ENCODE measurements at places on chromosomes 4 and X.

DNA sequence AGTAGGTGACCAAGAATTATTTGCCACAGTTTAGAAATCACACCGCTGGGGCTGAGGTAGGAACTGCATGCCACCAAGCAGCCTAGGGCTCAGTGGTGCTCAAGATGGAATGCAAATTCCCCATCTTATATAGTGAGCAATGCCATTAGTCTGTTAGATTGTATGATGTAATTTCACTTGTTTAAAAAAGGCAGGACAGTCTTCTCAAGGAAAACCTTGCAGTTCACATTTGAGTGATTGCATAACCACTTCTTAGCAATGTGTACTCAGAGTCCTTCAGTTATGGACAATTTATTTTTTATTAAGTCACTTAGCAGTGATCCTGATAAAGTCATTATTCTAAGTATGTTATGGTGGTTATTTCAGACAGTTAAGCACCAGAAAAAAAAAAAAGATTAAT is 142.9 kb upstream of the SFRP2 start:
- DNase-seq, result no peak

DNA sequence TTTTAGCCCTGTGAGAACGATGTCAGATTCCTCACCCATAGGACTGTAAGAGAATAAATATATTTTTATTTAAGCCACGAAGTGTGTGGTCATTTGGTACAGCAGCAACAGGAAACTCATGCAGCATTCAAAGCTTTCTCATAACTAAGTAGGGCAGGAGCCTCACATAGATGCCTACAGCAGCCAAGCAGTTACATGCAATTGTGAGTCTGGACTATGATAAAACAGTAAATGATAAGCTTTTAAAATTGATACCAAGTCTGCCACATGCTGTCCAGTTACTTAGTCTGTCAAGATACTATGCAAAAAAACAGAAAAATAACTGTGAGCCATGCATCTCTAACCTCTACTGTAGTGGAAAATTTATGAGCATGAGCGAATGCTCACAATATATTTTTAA is 359.6 kb downstream of the HS3ST1 start:
- DNase-seq, result no peak

GRCh38 chr4:35300996-35301774 is 943.1 kb downstream of the ARAP2 start:
- DNase-seq, result no peak

GRCh38 chr4:77433418-77433733 is 172.2 kb upstream of the CXCL13 start:
- peak; percentile 3 for DNase-seq

DNA sequence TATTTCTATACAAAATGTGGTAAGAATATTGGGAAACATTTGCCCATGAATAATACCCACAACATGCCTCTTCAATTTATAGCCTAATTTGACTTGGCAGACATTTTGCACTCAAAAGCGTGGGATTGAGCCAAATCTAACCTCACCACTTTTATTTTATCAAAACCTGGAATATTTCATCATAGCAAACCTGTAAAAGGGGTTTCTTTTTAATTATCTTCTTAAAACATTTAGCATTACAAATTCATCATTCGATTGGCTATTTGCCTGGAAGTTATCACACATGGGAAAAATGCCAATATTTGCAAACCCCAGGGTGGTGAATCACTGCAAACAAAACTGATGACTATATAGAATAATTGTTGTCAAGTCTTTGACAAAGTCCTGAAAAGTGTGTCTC is 56.2 kb downstream of the VCX3B start:
- DNase-seq, result no peak

DNA sequence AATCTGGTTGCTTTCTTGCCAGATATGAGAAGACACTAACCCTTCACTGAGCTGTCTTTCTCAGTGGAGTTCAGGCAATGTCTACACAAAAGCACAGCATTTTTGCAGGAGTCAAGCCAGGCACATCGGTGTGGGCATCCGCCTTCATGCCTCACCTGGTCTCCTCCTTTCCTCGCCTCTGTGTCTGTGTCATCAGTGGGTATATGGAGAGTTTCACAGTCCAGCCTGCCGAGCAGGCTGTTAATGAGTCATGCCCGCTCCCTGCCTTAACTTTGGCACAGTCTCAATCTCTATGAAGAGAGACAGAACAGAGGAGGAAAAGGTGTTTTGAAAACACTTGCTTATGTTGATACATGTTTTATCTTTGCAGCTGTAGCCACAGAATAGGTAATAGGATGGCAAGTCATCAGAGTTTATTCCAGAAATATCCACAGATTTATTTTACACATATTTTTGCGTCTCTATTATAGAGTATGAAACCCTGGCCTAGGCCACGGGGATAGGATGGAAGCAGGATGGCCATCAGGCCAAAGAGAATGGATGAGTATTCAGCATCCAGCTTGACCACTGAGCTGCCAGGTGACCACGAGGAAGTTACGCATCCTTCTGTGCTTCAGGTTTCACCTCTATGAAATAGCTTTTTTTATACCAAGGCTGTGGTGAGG is 32.8 kb upstream of the MAML3 start:
- DNase-seq, result no peak

- DNase-seq, result no peak
Observed at GRCh38 chrX:49947781-49948180, 25.4 kb downstream of the CLCN5 start.

DNA sequence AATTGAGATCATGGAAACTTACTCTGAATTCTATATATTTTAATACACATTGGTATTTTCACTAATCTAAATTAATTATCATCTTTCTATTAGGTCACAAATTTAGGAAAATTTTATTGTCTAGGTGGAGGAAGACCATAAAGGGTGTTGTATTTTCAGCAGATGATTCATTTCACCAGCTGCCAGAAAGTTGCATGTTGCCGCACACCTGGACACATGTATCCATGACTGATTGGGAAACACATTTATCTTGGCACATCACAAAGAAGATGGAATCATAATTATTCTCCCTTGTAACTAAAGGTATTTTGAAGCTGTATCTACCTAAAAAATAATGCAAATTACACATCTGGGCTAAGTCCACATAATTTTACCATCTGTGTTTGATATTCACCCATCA is 33.1 kb downstream of the SLC7A11 start:
- no peak for DNase-seq
